IPS-NIHi11 (cell line): ENCODE measurements at places on chromosomes 11 and 22.

DNA sequence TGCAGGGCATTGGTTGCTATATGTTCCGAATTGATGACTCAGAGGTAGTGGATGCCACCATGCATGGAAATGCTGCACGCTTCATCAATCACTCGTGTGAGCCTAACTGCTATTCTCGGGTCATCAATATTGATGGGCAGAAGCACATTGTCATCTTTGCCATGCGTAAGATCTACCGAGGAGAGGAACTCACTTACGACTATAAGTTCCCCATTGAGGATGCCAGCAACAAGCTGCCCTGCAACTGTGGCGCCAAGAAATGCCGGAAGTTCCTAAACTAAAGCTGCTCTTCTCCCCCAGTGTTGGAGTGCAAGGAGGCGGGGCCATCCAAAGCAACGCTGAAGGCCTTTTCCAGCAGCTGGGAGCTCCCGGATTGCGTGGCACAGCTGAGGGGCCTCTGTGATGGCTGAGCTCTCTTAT, 5.4 kb upstream of the TTC36 start:
- DNase-seq: no peak

GRCh38 chr11:105937738-105938137, 84.3 kb downstream of the MSANTD4 start:
- peak; percentile 17 for DNase-seq

- no peak for DNase-seq
These were observed 69.9 kb downstream of the RSF1 start for GRCh38 chr11:77750394-77751156.

DNA sequence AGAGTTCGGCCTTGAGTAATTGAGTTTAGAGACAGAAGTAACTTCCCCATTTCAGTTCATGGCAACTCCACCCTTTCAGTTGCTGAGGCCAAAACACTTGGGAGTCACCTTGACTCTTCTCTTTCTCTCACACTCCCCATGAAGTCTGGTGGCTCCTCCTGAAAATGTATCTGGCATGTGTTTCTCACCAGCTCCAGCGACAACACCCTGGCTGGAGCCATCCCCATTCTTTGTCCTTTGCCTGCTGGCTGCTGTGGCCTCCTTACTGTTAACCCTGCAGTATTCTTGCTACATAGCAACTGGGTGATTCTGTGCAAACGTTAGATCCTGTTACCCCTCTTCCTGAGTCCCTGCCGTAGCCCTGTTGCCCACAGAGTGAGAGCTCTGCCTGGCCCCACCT, 23.8 kb downstream of the SLC6A5 start:
- DNase-seq: no peak

- DNase-seq: no peak
These were observed 66.9 kb downstream of the NFAM1 start for GRCh38 chr22:42365111-42365865.

DNA sequence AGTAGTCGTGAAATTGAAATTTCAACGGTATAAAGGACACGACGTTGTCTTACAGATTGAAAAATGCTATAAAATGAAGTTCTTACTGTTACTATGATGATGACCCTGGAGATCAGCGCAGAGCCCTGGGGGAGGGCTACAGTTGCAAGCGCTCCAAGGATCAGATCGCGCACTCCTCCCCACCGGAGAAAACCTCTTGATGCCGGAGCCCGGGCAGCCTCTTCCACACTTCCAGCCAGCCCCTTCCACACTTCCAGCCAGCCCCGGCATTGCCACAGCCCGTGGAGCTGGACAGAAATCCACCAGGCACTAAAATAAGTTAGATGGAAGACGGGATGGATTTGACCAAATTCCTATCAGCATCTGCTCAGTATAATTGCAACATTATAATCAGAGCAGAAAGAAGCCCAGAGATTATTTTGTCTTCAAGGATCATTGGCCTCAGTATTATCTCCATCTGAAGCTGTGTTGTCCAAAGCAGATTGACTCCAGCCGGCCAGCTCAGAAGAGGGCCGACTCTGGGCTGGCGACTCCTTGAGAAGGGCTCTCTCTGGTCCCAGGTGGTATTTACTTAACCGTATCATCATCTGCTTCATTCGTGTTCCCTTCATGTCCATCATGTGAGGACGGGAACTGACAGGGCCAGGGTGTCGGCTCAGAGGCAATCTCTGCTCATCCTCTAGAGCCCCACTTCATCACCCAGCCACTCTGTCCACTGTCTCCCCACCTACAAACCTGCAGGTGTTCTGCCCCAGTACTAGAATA, 777 bp upstream of the MICAL3 start:
- DNase-seq: no peak

DNA sequence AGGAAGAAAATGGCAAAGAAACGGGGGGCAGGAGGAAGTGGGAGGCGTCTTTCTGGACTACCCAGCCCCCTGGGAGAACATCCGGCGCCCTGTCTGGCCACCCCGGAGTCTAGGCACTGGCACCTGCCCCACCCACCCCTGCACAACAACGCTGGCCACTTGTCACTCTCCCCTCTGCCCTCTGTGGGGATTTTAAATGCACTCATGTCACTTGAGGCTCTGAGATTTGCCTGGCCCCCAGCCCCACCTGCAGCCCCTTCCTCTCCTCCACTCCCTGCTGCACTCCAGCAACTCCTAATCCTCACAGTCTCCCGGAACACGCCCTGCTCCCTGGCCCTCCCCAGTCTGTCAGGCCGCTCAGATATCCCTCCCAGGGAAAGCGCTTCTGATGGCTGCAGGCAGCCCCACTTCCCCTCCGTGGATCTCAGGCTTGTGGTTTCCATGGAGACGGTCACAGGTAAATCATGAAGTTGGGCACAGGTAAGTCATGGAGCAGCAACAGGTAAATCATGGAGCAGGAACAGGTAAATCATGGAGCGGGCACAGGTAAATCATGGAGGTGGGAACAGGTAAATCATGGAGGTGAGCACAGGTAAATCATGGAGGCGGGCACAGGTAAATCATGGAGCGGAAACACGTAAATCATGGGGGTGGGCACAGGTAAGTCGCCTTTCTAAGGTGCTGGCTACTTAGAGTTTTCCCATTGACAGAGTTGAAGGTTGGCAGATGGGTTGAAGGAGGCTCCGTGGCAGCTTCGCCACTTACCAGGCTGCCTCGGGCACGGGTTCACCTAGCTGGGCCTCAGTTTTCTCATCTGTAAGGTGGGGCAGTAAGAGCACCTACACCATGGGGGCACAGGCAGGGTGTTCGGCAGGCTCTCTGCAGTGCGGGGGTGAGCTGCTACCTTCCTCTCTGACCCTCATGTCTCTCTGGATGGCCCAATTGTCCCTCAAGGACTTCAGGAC, 79.0 kb upstream of the SHISAL1 start:
- peak; percentile 62 for DNase-seq

GRCh38 chr11:132263241-132263640, 892.8 kb downstream of the NTM start:
- DNase-seq: no peak

- no peak for DNase-seq
These were observed at the start of gene JAML for GRCh38 chr11:118224511-118225188. JAML (minus strand) TSS chr11:118225011; CDS start chr11:118214866, 10,145 bp downstream.

GRCh38 chr22:32216911-32217310, 12.0 kb upstream of the RFPL2 start:
- DNase-seq: no peak

- DNase-seq: peak; percentile 58
These were observed 18.2 kb upstream of the OR6A2 start for GRCh38 chr11:6817694-6818093.

DNA sequence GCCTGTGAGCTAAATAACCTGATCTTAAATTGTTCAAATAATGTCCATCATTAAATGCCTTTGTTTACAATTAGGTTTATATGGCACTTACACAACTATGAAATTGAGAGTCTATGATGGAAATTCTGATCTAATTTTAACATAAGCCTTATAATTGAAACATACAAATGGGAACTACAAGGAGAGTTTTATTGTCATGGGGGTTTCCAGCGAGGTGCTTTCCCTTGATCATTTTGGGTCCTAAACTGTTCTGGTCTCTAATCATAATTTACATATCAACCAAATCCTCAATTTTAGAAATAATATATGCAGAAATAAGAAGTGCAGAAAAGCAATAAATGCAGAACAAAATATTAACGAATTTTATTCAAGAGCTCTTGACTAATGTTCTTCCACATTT, 44.9 kb downstream of the RRAS2 start:
- no peak for DNase-seq

GRCh38 chr11:93024369-93024768, 54.9 kb downstream of the MTNR1B start:
- no peak for DNase-seq

DNA sequence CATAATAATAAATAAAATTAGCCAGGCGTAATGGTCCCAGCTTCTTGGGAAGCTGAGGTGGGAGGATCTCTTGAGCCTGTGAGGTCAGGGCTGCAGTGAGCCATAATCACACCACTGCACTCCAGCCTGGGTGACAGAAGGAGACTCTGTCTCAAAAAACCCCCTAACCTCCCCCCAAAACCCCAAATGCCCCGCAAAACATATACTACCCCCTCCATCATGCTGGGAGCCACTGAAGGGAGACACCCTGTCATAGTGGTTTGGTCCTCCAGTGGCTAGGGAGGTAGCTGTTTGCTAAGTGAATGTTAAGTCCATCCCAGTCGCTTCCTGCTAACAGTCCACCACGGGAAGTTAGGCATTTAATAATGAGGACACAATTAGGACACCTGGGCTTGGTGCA, 125.0 kb downstream of the ABTB2 start:
- DNase-seq: no peak

DNA sequence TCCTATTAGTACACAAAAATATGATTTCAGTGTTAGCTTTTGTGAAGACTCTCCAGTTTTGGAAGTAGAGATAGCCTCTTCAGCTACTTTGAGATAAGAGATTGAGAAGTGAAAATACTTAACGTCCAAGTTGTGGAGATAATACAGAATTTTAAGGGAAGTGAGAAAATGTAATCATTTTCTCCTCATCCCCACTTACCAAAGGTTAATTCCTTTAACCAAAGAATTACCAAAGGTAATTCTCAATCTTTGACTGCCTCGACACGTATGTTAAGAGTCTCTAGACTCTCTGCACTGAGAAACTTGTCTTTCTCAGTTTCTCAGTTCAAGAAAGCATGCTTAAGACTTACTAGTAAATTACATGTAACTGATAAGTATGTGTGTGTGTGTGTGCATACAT, 15.3 kb downstream of the C11orf54 start:
- no peak for DNase-seq

DNA sequence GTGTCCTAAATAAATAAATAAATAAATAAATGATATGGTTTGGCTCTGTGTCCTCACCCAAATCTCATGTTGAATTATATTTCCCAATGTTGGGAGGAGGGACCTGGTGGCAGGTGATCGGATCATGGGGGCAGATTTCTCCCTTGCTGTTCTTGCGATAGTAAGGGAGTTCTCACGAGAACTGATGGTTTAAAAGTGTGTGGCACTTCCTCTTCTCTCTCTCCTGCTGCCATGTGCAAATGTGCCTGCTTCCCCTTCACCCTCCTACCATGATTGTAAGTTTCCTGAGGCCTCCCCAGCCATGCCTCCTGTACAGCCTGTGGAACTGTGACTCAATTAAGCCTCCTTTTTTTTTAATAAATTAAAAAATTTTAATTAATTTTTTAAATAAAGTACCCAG, 138.2 kb downstream of the FBXO7 start:
- no peak for DNase-seq

DNA sequence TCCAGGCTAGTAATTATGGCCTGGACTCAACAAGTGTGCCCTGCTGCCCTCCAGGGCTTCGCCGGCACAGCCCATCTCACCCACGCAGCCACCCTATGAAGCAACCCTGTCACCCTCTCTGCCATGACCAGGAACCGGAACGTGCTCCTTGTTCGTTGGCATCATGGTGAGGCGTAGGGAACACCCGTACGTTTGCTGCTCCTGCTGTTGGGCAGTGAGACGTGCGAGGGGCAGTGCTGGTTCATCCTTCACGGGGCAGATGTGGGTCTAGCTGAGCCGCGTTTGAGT, 20.7 kb downstream of the NADSYN1 start:
- no peak for DNase-seq

- DNase-seq: no peak
These were observed 64.8 kb downstream of the MIAT start for GRCh38 chr22:26722159-26722558.

DNA sequence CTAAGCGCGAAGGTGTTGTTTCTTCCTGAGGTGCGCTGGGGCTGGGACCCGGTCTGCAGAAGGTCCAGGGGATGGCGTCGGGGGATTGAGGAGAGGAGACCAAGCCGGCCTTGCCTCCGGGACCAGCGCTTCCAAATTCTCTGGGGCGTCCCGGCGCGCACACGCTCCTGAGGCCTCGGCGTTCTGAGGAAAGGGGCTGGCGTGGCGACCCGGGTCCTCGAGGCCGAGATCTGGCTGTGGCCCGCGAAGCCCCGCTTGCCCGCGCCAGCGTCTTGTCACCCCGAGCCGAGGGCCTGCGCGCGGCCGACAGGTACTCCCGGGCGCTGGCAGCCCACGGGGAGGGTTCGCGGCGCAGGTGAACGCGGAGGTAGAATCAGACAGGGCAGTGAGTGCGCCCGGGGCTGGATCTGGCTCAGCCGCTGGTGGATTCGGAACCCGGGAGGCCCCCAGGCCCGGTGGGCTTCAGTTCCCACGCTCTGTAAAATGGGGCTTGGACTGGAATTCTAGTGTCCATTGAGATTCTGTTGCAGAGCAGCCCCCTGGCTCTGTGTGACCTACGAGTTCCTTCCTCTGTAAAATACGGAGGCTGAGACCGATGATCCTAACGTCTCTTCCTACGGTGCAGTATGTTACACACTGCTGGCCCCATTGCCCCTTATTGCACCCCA, 14.7 kb downstream of the SSH3 start:
- no peak for DNase-seq

- no peak for DNase-seq
These were observed 112.1 kb upstream of the SPON1 start for GRCh38 chr11:13850231-13851005.

GRCh38 chr22:28381429-28382167, 298.0 kb downstream of the TTC28 start:
- DNase-seq: no peak

DNA sequence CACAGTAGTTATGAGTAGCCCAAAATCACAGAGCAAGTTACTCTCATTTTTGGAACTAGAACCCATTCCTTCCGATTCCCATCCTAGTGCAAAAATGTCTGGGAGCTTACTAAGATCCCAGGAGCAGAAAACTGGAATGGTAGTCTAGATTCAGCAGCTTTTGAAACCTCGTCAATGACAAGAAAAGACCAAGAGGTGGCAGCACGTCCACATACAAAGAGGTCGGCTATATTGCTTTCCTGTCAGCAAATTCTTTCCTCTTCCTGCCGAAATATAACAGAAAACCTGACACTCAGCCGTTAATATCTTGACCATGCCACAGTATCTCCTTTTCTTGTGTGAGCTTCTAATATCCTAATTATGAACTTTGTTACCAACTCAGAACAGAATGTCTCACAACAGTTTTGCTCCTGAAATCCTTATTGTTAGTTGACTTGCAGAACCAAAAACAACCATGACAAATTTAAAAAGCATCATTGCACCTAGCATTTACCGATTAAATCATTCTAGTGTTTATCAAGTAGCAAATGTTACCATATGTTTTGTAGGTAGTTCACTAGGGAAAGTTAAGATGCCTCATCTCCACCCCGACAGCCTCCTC, 92.8 kb upstream of the OR9G4 start:
- DNase-seq: peak; percentile 65
